PC-3 (cell line): ENCODE measurements at places on chromosomes 6 and 20. TPM values are rescaled to one million over a fixed set of nuclear protein-coding genes. Genes with fewer than 3 reads are reported as not detected.
A peak's percentile ranks its signal among the peaks of the same experiment; 100 is the strongest.

The TSPO2 gene
- not detected in 2 replicates for total RNA-seq

The PCK1 gene
- not detected in 2 replicates for total RNA-seq

The MCHR2 gene
- total RNA-seq, result not detected in 2 replicates

The SS18L1 gene
- total RNA-seq, result 17.9 and 19.1 TPM in 2 replicates

The ESR1 gene
- total RNA-seq, result 2.2 and 5.9 TPM in 2 replicates

The UBE2C gene
- 251 and 304 TPM in 2 replicates for total RNA-seq

The PRIM2 gene
- 26.1 and 48.4 TPM in 2 replicates for total RNA-seq

DNA sequence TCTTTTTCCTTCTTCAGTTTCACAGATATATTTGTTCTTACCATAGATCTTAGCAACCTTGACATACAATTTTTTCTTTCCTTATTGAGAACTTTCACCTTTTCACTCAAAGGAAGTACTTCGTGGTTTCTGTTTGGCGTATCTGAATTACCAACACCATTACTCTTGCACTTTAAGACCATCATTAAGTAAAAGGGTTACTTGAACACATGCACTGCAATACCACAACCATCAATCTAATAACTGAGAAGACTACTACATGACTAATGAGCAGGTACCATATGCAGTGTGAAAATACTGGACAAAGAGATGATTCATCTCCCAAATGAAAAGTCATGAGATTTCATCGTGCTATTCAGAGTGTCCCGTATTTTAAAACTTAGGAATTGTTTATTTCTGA lies 21.7 kb upstream of the SENP6 start:
- DNase-seq, result no peak

DNA sequence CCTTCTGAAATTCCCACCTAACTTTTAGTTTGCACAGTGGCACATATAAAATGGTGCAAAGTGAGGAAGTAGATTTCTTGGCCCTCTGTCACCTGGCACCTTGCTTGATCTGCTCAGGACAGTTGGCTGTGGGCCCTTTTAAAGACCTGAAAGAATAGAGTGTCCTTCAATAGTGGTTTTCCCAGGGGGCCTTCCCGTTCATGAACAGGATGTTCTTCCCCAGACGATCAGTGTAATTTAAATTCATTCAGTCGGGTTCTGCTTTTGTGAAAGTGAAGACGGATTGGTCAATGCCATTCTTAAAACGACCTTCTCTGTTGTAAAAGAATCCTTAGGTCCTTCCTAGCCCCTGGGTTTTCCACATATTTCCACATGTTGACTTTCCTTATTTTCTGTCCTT lies 178.5 kb downstream of the SASH1 start:
- DNase-seq, result no peak

DNA sequence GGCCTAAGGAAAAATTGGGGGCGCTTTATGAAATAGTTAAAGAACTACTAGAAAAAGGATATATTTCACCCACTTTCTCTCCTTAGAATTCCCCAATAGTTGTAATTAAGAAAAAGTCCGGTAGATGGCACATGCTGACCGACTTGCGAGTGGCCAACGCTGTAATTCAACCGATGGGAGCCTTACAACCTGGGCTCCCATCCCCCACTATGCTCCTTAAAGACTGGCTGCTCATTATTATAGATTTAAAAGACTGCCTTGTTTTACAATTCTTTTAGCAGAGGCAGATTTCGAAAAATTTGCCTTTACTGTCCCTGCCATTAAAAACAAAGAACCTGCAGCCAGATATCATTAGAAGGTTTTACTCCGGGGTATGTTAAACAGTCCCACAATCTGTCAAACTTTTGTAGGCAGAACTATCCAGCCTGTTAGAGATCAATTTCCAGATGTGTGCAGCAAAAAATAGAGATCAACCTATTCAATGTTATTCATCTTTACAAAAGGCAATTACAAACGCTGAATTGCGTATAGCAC lies 58.5 kb upstream of the PRSS16 start:
- DNase-seq, result peak; percentile 91

DNA sequence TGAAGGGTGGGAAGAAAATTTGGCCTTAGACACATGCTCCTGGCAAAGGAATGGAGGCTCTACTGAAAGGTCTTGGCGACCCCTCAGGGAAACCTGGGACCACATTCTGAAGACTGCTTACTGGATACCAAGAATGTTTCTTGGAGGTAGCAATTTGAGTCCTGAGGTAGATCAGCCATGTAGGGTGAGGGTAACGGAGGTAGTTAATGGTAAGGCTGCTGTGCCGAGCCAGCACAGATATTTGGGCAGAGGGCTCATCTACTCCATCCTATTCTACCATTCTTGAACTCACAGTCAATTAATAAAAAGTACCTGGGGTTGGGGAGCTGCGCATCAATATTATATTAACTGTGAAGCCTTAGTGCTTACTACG lies 401 bp upstream of the PHF3 start:
- DNase-seq, result no peak

- DNase-seq, result no peak
Observed at GRCh38 chr6:90035047-90035723, 140.9 kb downstream of the GJA10 start.

GRCh38 chr6:126134491-126134890 lies 148.2 kb downstream of the TRMT11 start:
- DNase-seq, result no peak

DNA sequence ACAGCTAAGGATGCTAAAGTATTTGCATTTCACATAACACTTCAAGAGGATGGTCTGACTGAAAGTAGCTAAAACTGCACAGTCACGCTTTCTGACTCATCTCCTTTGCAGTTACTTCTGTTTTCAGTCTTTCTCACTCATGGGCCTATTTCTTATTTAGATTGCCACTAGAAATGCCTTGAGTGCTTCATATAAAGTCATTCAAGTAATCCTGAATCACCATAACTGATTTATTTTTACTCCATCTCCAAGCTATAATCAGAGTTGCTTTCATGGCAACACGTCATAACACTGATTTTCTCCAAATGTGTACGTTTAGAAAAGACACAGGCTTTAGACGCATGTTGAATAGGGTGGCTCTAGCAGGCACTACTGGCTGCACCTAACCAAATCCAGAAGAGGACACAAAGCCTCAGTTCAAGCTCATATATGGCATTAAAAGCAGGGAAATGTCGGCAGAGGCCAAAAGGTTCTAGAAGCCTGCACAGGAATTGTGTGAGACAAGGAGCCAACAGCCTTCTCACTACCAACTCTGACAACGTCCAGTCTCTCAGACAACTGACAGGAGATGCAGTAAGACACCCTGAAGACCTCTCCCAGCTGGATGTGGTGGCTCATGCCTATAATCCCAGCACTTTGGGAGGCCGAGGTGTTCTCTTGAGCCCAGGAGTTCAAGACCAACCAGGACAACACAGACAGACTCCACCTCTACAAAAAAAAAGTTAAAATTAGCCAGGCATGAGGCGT lies 64.1 kb upstream of the BEND6 start:
- DNase-seq, result peak; percentile 71

- DNase-seq, result no peak
Observed at GRCh38 chr6:152316024-152316423, 321.1 kb downstream of the SYNE1 start.

DNA sequence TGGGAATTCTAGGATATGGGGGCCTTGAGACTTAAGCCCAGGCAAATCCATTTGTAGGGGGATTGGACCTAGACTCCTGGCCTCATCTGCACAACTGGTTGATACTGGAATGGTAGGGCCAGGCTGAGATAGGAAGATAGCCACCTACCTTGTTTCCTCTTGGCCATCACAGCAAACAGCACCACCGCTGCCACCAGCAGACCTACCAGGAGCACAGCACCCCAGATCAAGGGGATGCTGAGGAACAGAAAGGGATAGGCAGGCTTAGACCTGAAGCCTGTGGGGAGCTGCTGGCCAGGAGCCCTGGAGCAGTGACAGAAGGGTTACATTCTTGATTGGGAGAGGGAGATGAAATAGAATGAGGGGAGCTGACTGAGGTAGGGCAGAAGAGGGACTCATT lies 3.5 kb downstream of the TREML1 start:
- DNase-seq, result no peak

DNA sequence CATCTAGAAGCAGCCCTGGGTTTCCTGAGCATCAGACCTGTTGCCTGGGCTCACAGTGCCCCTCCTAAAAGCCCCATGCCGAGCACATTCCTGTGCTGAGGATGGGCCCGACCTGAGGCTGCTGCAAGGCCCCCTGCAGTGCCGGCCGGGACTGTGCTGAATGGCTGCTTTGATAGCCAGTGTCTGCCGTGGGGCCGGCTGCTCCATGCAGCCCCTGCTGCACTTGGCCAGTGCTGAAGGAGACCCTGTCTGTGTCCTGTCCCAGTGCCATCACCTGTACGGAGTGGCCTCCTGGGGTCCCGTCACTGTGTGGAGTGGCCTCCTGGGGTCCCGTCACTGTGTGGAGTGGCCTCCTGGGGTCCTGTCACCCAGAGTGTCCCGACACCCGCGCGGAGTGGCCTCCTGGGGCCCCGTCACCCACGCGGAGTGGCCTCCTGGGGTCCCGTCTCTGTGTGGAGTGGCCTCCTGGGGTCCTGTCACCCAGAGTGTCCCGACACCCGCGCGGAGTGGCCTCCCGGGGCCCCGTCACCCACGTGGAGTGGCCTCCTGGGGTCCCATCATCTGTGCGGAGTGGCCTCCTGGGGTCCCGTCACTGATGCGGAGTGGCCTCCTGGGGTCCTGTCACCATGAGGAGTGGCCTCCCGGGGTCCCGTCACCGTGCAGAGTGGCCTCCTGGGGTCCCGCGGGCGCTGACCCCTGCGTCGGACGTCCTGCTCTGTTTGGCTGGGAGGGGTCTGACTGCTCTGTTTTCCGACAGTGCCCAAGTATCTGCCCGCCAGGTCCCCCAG lies 7.0 kb downstream of the COL9A3 start:
- no peak for DNase-seq

- no peak for DNase-seq
Observed at GRCh38 chr20:18702736-18703135, 110.8 kb upstream of the SCP2D1 start.

- DNase-seq, result peak; percentile 65
Observed at GRCh38 chr20:36483919-36484808, 57.2 kb upstream of the MYL9 start.

GRCh38 chr6:36913082-36913481 lies 27.3 kb downstream of the C6orf89 start:
- DNase-seq, result no peak

DNA sequence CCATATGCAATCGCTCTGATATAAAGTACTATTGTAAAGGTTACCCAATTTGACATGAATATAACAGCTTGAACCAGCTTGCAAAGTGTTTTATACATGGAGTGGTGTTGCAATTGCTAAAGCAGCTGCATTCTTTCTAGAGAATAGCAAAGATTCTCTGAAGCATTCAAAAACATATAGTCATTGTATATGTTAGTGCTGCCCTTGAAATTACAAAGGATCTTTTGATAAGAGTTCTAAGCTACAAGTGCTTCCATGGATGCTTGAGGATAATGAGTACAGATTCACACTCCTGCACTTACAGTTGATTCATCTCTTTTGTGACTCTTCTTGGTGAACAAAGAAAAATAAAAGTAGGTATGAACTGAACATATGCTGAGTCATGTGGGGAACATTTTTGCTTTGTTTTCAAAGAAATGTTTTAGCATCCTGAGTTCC lies 175.7 kb downstream of the ALDH8A1 start:
- DNase-seq, result peak; percentile 13

DNA sequence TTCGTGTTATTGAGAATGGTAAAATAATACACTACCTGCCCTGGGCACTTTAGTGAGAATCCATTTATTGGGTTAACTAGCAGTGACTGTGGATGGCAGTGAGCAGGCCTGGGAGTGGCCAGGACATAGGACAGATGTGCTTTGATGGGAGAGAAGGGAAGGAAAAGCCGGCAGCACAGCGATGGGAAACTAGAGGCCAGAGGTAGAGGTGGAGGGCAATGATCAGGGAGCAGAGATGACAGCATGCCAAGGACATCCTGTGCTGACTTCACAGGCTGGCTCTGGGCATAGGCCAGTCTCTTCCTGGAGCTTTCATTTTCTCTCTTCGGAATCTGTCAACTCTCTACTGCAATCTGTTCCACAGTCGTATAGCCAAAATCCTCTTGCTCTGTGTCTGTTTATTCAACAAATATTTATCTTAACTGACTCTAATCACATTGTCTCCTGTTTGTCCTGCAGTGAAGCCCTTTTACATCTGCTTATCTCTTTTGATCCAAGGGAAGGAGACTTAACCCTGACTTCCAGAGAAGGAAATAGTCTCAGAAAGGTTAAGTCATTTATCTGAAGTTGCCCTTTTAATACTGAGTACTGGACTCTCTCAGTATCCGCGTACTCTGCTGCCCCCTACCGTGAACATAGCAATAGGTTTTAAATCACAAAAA lies 18.4 kb upstream of the MMP24 start:
- peak; percentile 86 for DNase-seq

DNA sequence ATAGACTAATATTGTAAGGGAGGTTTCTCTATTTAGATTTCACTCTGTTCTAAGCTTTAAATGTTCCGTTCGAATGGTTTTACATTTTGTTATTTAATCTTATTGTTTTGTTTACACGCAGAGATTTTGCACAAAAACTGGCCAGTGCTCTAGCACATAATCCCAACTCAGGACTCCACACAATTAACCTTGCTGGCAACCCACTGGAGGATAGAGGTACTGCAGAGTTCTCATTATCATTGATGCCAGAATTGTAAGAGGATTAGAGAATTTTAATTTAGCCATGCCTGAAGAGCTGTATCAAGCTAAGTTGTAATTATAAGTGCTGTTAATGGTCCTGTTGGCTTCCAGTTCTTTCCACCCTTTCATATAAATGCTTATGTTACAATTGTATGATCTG lies 179.7 kb upstream of the SCGN start:
- peak; percentile 48 for DNase-seq

GRCh38 chr6:105873211-105873704 lies 212.9 kb upstream of the PRDM1 start:
- DNase-seq, result peak; percentile 35

DNA sequence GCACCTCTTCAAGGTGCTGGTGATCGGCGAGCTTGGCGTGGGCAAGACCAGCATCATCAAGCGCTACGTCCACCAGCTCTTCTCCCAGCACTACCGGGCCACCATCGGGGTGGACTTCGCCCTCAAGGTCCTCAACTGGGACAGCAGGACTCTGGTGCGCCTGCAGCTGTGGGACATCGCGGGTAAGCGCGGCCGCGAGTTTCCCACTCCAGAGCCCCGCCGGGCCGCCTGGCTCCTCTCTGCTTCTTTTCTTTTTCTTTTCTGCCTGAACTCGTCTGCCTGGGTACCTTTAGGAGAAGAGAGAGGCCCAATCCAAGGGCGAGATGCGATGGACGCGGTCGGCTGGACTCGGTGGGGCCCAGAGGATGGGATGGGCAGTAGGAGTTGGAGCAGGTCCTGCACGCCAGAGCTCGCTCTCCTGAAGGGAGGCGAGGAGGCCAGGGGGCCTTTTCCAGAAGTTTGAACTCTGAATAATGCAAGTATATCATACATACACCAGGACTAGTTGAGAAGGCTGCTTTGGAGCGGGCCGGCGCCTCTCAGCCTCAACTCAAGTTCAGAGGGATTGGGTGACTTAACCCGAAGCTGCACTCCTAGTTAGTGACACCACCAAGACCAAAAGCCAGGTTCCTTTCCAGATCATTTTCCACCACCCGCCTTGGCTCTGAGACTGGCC lies 445 bp downstream of the RAB32 start:
- DNase-seq, result peak; percentile 24
